ENCODE measurements at places on chromosomes 2 and 18.

GRCh38 chr18:3540805-3541548, 91.0 kb downstream of the TGIF1 start:
- no peak for DNase-seq

DNA sequence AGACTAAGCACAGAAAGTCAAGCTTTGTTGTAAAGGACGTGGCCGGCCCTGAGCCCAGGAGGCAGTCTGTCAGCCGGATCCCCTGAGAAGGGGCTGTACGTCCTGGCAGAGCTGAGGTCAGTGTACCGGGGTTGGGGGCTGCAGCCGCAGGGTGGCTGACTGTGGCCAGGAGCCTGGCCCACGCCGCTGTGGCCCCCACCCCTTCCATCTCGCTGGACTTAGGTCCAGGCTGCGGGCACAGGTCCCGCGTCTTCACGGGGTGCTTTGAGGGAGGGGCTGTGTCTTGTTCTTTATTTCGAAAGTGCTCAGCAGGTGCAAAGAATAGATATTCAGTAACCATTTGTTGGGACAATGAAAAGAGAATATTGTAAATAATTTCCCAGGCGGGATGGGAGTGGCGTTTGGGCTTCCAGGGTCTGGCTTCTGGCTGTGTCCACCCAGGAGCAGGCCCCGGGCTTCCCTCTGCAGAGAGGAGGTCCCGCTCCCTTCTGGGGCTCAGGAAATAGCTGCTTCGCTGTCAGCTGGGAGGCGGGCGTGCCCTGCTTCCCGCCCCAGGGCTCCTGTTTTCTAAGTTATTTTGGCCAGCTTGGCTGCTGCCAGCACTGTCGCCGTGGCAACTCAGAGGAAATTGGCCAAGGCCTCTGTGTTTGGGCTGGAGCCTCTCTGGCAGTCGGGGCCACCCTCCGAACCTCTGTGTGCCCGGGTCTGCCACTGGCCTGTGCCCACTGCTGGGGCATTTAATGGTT, 7.4 kb downstream of the NFATC1 start:
- DNase-seq: no peak

DNA sequence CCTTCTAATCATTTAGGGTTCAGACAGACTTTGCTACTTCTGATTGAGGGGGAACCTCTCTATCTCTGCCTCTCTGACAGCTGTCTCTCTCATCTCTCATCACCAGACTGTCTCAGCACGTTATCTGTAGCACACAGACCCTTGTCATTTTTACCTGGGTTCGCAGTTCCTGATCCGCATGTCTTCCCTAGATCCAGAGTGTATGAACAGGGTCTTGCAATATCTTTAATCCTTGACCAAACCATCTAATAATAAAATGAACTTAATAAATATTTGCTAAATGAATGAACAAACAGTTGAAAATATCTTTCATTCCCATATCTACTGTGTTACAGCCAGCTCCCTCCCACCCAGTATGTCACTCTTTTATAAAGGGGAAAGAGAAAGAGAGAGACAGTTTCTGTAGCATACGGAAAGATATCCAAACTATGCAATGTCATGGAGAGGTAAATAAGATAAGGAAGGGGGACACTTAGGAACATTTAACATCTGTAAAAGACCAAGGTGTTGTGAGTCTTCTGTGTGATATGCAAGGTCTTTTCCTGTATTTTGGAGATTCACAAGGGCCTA, 507.6 kb downstream of the SUCLG1 start:
- no peak for DNase-seq

GRCh38 chr2:148926981-148927401, 52.0 kb downstream of the KIF5C start:
- no peak for DNase-seq

- DNase-seq: no peak
Observed at GRCh38 chr2:20487030-20487391, 40.1 kb downstream of the RHOB start.

DNA sequence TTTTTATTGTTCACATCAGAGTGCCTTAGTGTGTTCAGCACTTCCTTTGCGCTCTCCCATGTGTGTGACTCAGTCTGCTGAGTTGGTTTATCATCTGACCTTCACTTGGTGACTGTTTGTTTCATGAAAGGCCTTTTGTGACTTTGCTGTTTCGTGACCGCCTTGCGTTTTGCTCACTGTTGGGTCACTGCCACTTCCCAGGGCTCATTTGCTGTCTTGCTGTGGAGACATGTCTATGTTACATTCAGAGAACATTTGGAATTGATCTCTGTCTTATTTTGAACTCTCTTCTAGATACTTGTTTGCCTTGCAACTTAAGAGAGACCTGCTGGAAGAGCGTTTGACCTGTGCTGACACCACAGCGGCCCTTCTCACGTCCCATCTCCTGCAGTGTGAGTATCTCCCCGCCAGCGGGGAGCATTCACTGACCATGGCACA, 54.7 kb downstream of the FARP2 start:
- DNase-seq: no peak

DNA sequence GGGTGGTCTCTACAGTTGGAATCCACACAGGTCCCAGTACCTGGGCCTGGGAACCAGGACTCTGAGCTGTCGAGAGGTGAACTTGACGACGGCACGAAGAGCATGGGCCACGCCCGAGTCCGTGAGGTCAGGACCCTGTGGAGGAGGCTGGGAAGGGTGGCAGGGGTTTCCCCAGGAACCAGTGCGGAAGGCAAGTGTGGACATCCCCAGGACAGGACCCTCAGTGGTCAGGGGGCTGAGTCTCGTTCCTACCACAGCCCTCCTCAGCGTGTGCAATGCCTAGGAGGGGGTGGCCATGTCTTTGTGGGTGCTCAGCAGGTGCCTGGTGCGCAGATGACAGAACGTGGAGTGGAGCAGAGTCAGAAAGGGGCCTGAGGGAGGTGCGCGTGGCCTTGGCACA, 335.6 kb upstream of the SALL3 start:
- DNase-seq: no peak

DNA sequence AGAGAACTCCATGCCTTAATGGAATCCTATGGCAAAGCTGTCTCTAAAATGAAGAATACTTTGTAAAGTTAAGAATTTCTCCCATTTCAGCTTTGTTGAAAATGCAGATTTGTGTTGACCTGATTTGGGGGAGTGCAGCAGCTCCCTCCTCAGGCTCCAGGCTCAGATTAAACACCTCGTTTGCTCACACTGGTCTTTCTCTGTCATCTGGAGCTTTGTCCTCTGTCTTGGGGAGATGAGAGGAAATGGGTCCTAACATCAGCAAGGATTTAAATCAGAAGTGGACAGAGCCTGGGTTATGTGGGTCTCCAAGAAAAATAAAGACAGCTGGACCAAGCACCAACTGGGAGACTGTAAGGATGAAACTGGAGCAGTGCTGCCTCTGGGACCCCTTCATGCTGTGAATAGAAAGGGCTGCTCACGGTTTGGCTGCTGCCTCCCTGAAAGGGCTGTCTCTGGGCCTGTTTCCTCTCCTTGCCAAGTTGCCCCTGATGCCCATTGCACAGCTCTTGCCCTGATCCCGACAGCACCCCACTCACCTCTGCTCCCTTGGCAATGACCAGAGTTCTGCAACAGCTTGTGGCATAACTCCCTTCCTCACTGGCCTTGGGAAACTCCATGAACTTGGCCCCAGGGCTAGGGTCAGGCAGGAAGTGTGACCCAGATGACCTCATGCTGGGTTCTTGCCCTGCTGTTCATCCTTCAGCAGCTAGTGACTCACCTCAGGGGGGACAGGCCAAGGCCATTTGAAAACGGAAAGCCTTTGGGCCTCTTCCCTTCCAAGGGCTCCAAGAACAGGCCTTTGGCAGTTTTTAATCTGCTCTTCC, 197.2 kb downstream of the CYP26B1 start:
- DNase-seq: no peak

- no peak for DNase-seq
Observed at GRCh38 chr2:74573747-74574562, 19.4 kb downstream of the DOK1 start.

Measured in neuronal stem cell (in vitro differentiated cells).